Activated CD4-positive, CD25-positive, alpha-beta regulatory T cell (primary cell): ENCODE measurements at places on chromosomes 16 and 17.

DNA sequence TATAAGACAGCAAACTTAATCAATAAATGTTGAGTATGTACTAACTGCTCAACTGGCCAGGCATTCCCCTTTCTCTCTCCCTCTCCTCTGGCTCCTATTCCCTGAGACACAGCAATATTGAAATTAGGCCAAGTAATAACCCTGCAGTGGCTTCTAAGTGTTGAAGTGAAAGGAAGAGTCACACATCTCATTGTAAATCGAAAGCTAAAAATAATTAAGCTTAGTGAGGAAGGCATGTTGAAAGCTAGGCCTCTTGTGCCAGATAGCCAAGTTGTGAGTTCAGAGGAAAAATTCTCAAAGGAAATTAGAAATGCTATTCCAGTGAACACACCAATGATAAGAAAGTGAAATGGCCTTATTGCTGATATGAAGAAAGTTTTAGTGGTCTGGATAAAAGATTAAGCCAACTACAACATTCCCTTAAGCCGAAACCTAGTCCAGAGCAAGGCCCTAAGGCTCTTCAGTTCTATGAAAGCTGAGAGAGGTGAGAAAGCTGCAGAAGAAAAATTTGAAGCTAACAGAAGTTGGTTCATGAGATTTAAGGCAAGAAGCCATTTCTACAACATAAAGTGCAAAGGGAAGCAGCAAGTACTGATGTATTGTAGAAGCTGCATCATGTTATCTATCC, 35.4 kb upstream of the ABCC11 start:
- no peak for DNase-seq

DNA sequence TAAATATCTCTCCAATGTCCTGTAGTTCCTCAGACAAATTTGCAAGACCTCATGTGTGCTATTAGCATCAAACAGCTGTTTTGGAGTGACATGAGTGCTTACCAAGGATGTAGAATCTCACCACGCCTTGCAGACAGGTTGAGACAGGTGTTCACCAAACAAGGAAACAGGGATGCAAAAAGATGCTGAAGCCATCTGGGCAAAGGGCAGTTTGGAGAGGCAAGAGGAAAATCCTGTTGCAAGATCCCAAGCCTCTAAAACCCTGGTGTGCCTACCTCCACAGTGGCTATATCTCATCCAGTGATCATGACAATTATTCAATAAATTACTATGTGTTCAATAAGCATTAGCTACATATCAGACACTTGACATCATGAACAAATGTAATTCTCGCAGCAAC, 373.7 kb downstream of the SOX9 start:
- DNase-seq: no peak

DNA sequence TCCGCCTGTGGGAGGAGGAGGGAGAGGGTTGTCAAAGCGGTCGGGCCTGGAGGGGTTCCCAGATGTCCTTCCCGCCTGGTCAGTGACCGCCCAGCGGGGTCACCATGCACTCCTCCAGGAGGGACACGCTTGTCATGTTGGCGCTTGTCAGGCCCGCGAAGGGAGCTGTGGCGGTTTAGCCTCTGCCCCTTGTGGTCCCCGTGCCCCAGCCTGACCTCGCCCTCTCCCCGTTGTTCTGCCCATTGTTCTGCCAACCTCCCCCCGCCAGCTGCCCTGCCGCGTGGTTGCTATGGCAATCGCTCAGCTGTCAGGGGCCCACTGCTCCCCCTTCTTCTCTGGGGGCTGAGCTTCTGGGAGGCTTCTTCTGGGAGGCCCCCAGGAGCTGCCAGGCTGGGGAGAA, 146.4 kb upstream of the CIBAR2 start:
- no peak for DNase-seq

DNA sequence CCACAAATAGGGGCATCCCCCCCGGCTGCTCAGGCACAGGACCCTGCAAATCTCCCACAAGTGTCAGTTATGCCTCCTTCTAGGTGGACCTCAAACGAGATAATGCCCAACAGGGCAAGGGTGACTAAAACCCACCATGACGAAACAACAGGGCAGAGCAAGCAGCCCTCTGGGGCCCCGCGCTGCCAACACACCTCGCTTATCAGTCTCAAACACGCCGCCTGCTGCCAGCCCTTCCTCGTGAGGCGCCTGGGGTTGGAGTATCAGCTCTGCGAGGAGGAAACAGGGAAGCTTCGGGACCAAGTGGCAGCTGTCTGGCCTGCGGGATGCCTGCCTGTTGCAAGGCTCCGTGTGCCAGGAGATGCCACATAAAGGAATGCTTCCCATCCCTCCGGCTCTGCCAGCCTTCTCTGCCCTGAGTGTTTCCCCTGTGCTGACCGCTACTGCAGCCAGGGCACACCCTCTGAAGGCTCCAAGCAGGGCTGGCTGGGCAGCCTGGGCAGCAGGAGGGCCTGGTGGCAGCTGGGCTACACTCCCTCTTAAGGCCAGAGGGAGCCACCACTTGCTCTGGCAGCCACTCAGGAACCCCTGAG, 2.5 kb downstream of the SMIM5 start:
- DNase-seq: no peak

- no peak for DNase-seq
These were observed at the start of gene HOXB8 for GRCh38 chr17:48615047-48615962. HOXB8 (minus strand) TSS chr17:48615292; CDS start chr17:48614704, 588 bp downstream.

DNA sequence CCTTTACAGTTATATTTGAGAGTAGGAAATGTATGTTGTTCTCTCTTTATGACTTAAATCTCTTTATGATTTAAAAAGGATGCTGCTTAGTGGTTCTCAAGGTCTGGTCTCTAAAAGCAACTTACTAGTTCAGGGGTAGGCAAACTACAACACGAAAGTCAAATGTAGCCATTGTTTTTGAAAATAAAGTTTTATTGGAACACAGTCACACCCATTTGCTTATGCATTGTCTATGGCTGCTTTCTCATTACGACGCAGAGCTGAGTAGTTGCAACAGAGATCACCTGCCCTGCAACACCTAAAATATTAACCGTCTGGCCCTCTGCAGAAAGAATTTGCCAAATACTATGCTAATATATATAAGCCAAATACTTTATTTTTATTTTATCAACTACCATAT, 58.2 kb downstream of the HELZ start:
- no peak for DNase-seq

DNA sequence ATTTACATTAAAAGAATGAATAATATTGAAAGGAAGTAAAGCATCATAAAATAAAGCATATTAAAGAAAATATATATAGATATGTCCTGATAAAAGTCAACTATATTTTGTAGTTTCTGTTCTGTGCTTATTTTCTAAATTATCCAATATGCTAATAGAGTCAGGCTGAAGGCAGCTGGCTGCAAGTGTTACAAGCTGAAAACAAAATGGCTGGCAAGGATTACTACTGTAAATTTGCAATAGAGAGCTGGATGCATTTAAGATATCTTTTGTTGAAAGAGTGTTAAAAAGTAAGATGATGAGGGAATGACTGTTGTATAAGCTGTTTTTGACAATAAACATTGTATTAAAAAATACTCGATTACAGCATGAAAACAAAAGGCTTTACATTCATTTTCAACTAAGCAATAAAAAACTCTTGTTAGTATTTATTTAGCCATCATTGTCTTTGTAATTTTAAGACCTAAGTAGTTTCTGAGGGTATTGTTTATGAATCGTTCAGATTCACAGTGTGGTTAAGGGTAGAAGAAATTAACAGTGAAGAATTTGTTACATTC, 76.3 kb downstream of the TANC2 start:
- no peak for DNase-seq

GRCh38 chr17:5561736-5562571, 22.4 kb downstream of the NLRP1 start:
- DNase-seq: no peak

- no peak for DNase-seq
These were observed 147.8 kb downstream of the NTN1 start for GRCh38 chr17:9169116-9169515.

- peak; percentile 71 for DNase-seq
These were observed 4.3 kb downstream of the VAMP2 start for GRCh38 chr17:8158267-8159031.

DNA sequence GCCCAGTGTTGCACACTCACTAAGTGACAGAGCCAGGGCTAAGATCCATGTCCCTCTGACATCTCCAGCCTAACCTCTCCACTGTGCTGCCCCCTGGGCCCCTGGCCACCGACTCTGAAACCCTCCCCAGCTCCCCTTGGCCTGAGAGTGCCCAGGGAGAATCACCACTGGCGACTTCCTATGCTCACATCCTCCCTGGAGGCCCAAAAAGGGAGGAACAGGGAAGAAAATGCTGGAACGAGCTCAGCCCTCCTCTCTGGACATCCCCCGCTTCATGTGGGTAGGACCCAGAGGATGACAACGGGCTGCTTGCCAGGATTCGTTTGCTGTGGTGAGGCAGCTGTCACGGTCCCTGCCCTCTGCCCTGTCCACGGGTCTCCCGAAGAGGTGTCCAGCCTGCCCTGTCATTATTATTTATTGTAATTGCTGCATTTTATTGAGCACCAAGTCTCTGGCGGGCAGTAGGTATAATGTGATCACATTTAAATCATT, 153.5 kb upstream of the RPL38 start:
- no peak for DNase-seq

- peak; percentile 18 for DNase-seq
These were observed 76.7 kb downstream of the CHD9 start for GRCh38 chr16:53131363-53132071.

DNA sequence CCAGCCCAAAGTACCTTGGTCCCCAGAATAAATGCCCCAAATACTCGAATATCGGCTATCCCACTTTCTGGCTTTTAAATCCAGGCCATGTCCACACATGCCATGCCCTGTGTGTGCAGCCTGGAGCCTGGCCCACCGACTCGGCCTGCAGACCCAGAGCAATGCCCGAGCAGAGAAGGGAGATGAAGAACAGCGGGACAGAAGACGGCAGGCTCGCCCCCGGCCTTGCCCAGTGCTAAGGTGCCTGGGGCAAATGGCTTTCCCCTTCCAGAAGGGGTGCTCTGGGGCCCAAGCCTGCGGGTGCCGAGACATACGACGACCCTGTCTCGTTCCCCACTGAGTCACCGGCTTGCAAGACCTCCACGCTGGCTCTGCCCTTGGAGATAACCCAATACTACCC, 8.0 kb downstream of the CLUH start:
- DNase-seq: no peak

DNA sequence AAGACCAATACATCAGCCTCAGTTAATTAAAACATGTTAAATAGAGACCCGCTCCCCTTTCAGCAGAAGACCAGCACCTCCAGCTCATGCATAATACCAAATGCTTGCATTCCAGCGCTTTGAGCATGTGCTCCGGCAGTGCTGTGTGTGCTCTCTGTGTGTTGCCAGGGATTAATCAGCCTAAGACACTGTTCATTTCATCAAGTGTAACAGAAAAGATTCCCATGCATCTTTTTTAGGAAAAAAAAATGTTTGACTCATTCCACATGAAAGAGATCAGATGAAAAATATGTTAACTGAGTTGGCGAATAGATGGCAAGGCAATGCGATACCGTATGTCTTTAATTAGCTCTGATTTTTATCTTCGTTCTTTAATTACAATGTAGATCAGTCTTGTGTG, 187.6 kb downstream of the RPTOR start:
- no peak for DNase-seq

- no peak for DNase-seq
These were observed 116.0 kb downstream of the SOCS1 start for GRCh38 chr16:11140098-11140375.

- no peak for DNase-seq
These were observed 106.3 kb upstream of the HLF start for GRCh38 chr17:55158439-55158838.

GRCh38 chr16:24163935-24164334, 92.2 kb upstream of the CACNG3 start:
- no peak for DNase-seq
